ENCODE measurements at places on chromosomes 7 and 10.

DNA sequence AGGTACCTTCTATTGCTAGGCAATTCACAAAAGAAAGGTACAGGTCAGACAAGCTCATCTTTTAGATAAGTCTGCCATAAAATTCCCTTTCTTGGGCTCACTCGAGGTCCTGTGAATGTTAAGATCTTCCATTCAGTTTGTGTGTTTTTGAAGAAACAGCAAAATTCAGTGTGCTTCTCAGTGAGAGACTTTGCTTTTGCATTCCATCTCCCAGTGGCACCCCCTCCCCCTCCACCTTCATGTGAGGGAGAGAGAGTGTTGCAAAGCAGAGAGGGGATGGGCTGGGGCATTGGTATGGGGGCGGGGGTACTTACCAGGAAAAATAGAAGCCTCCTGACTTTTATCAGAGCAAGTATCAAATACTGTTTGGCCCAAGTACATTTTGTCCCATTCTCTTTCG, 3.8 kb upstream of the TECTB start:
- DNase-seq, result no peak

DNA sequence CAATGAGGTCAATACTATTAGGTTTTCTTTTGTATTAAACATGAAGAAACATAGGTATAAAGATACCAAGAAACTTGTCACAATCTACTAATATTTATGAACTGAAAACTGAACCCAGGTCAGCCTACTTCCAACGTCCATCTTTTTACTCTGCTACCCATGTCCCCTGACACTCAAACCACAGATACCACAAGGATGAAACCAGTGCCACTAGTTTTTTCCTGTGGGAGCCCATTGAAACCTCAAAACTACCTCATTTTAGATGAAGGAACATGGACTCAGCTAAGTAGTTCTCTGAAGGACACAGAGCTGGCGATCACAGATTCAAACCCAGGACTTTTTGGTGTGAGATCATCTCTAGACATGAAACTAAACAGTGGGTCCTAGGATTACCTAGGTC, 6.8 kb downstream of the TET1 start:
- DNase-seq, result peak; percentile 70

GRCh38 chr10:31353574-31353973, 34.6 kb downstream of the ZEB1 start:
- DNase-seq, result peak; percentile 10

DNA sequence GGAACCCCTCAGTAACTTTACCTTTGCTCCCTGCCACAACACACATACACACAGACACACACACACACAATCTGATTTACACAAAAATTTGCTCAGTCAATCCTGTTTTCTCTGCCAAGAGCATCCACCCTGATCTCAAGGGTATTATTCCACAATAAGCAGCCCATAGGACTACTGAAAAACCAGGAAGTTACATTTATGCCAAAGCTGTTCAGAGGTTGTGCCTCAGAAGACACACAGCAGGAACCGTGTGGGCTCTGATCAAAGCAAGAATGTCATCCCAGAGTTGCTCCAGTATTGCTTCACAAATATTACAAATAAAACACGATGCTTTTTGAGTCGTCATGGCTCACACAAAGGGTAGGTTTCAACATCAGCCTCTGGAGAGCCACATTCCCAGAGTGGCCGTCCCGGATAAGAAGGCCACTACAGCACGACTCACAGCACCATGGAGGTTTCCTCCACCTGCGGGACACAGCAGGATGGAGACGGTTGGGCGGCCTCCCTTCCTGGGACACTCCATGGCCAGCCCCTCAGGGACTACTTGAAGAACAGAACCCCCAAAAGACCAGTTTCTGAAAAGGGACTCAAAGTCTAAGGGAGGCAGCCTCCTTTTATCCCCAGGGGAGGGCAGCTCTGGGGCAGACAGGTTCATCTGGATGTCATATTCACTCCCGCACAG, 1.6 kb downstream of the AIFM2 start:
- DNase-seq, result no peak

GRCh38 chr10:71671994-71672946, 47.3 kb downstream of the C10orf105 start:
- DNase-seq, result no peak

- no peak for DNase-seq
These were observed 873.9 kb downstream of the GRID1 start for GRCh38 chr10:85492684-85493083.

DNA sequence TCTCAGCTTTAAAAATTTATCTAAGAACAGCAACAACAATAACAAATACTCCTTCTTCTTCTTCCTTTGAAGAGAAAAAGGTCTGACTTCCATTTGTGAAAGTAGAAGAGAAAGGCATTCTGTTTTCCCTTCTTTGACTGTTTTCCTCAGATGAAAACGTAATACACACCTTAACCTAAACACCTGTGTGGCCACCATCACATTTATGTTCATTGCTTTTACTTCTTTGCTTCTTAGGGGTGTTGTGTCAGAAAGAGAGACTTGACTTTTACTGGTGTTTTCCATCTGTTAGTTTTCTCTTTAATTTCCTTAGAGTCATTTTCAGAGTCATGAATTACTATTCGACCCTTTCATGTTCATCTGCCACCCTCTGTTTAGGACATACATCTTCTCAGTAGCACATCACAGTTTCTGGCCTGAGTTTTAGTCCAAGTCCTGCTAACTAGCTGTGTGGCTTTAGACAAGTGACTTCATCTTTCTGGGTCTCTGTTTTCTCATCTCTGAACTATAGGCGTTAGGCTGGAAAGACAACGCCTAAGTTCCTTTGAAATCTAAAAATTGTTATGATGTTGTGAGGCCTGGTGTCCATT, 283.8 kb downstream of the GATA3 start:
- DNase-seq, result no peak

All from KBM-7 (cell line).